ENCODE measurements at places on chromosomes 4 and X.

GRCh38 chr4:137934911-137935310 lies 307.2 kb downstream of the SLC7A11 start:
- no peak for DNase-seq

DNA sequence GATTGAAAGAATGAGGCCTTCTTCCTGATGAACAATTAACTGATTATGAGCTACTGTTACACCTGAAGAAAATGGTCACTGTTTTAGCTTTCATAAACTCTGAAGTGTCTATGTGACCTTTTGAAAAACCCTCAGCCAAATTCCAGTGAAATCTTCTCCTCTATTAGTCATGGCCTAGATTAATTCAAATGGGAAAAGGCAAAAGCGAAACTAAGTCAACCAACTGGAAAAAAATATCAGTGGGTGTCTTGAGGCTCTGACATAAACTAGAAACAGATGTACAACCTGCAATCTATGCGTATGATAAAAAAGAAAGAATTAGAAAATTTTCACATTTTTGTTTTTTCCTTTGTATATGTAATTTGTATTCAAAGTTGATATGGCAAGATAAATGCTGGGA lies 169.4 kb upstream of the BANK1 start:
- no peak for DNase-seq

- DNase-seq: no peak
Measured at GRCh38 chr4:176187624-176188023, 7.8 kb downstream of the SPATA4 start.

- no peak for DNase-seq
Measured at GRCh38 chr4:150050566-150050965, 27.7 kb upstream of the DCLK2 start.

- no peak for DNase-seq
Measured at GRCh38 chrX:72467135-72467534, 105.5 kb downstream of the HDAC8 start.
